Aorta (tissue), 5 donors: ENCODE measurements at places on chromosomes 11 and 22. TPM values are rescaled to one million over a fixed set of nuclear protein-coding genes. Genes with fewer than 3 reads are reported as not detected.

- DNase-seq = no peak
- H3K27ac ChIP-seq = no peak overlapping the region
- H3K36me3 ChIP-seq = no peaks in the 10 kb centered on the region
Observed at GRCh38 chr11:73461964-73462363, 85.8 kb downstream of the RELT start.

DNA sequence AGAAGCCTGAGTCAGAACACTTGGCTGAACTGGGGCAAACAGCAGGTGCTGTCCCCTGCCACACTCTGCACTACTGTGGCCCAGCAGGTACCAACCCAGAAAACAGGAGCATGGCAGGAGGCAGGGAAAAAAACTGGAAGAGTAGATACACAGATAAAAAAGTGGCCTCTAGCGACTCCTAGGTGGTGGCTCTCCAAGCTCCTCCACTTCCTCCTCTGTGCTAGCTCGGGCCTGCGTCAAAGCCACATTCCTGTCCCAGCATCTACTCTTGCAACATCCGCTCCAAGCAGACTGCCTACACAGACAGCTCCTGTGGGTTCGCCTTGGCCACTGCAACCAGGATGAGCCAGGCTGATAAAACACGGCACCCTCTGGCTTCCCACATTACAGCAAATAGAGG is 6.9 kb downstream of the OR8B12 start:
- peaks cover 2% of the 10 kb centered on the region for H3K27me3 ChIP-seq
- H3K36me3 ChIP-seq = no peaks in the 10 kb centered on the region
- no peak overlapping the region for H3K27ac ChIP-seq
- DNase-seq = peak; percentile 78
- no peak overlapping the region for H3K4me3 ChIP-seq

The JAML gene
- total RNA-seq = 29.5 TPM

GRCh38 chr22:16824716-16825687 is at the start of gene XKR3:
Gene XKR3, minus strand, starts transcription at chr22:16825411. Its CDS starts 17,338 bp downstream, at chr22:16808073.
- peak within 1 kb of the TSS; percentile 35 for H3K4me3 ChIP-seq
- H3K36me3 ChIP-seq = no peaks in the 10 kb centered on the region
- H3K4me1 ChIP-seq = no peaks in the 10 kb centered on the region
- no peak for DNase-seq
- no peak within 1 kb of the TSS for H3K27ac ChIP-seq

- no peaks in the 10 kb centered on the region for H3K27me3 ChIP-seq
- no peak overlapping the region for H3K4me3 ChIP-seq
- no peaks in the 10 kb centered on the region for H3K36me3 ChIP-seq
- no peaks in the 10 kb centered on the region for H3K4me1 ChIP-seq
Observed at GRCh38 chr22:44151676-44152075, 29.0 kb upstream of the PARVG start.

GRCh38 chr11:19576054-19576453 is 136.6 kb upstream of the NAV2 start:
- peaks cover 17% of the 10 kb centered on the region for H3K4me1 ChIP-seq
- H3K27ac ChIP-seq = peak overlapping the region; percentile 48
- no peak overlapping the region for H3K4me3 ChIP-seq

DNA sequence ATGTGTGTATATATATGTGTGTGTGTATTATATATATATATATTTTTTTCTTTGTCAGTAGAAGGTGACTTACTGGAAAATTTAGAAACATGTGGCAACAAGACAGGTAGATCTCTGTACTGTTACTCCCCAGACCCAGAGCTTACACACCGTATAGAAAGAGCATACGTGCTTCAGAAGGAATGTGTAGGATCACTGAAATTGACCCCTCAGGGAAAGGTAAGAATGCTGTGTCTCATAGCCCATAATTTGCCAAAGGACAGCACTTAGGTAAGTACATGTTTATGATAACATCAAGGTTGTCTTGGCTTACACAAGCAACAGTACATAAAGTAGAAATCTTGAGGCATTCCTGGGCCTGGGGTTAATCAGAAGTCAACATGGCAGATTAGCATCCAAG is 54.2 kb upstream of the PDE3B start:
- no peak for DNase-seq
- no peaks in the 10 kb centered on the region for H3K27me3 ChIP-seq
- no peak overlapping the region for H3K4me3 ChIP-seq
- H3K4me1 ChIP-seq = no peaks in the 10 kb centered on the region

The EHBP1L1 gene
- 266 TPM for total RNA-seq

DNA sequence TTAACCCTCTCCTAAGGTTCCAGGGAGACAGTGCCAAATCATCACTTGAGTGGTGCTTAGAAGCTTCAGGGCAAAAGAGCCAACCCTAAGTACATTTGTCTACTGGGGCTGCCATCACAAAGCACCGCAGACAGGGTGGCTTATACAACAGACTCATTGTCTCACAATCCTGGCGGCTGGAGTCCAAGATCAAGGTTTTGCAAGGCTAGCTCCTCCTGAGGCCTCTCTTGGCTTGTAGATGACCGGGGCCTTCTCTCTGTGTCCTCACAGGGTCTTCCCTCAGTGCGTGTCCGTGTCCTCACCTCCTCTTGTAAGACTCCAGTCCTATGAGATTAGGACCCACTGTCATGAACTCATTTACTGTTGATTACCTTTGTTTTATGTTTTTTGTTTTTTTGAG is 34.1 kb upstream of the CD81 start:
- DNase-seq = no peak
- H3K36me3 ChIP-seq = no peaks in the 10 kb centered on the region
- H3K4me1 ChIP-seq = no peaks in the 10 kb centered on the region
- H3K27ac ChIP-seq = no peak overlapping the region
- H3K4me3 ChIP-seq = no peak overlapping the region

The MAML2 gene
- total RNA-seq = 27.5 TPM

The PANX2 gene
- 0.62 TPM for total RNA-seq

DNA sequence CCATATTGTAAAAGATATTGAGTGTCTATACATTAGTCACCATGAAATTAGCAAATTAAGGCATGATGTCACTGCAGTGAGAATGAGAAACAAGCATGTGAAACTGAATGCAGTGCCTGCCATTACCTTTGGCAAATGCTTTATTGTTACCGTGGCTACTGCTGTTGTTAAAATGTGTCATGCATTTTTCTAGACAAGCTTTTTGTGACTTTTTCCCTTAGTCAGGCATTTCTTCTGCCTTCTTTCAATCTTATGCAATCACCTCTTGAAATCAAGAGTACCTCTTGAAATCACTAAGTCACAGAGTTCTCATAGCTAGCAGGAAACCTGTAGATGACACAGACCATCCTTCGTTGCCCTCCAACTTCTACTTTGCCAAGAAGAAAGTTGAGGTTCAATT is 461.7 kb upstream of the TENM4 start:
- no peaks in the 10 kb centered on the region for H3K4me1 ChIP-seq
- no peak overlapping the region for H3K4me3 ChIP-seq
- H3K36me3 ChIP-seq = no peaks in the 10 kb centered on the region
- no peak overlapping the region for H3K27ac ChIP-seq
- DNase-seq = no peak
- no peaks in the 10 kb centered on the region for H3K27me3 ChIP-seq

GRCh38 chr11:130647371-130647770 is 198.9 kb downstream of the ADAMTS15 start:
- DNase-seq = no peak
- no peaks in the 10 kb centered on the region for H3K36me3 ChIP-seq
- H3K27me3 ChIP-seq = no peaks in the 10 kb centered on the region

GRCh38 chr11:61524963-61525587 is 16.5 kb downstream of the LRRC10B start:
- H3K36me3 ChIP-seq = no peaks in the 10 kb centered on the region
- no peaks in the 10 kb centered on the region for H3K27me3 ChIP-seq
- H3K27ac ChIP-seq = no peak overlapping the region

- peaks cover 2% of the 10 kb centered on the region for H3K36me3 ChIP-seq
- H3K4me3 ChIP-seq = no peak overlapping the region
- no peaks in the 10 kb centered on the region for H3K4me1 ChIP-seq
- no peaks in the 10 kb centered on the region for H3K27me3 ChIP-seq
- no peak overlapping the region for H3K27ac ChIP-seq
Observed at GRCh38 chr11:69647761-69648497, 7.0 kb downstream of the CCND1 start.

The OR51B2 gene
- not detected for total RNA-seq

GRCh38 chr22:42367980-42368378 is 64.2 kb downstream of the NFAM1 start:
- H3K36me3 ChIP-seq = no peaks in the 10 kb centered on the region
- no peaks in the 10 kb centered on the region for H3K4me1 ChIP-seq
- H3K27me3 ChIP-seq = no peaks in the 10 kb centered on the region
- H3K27ac ChIP-seq = no peak overlapping the region
- peak overlapping the region; percentile 49 for H3K4me3 ChIP-seq

- H3K36me3 ChIP-seq = no peaks in the 10 kb centered on the region
- peak; percentile 45 for DNase-seq
- no peaks in the 10 kb centered on the region for H3K27me3 ChIP-seq
Observed at GRCh38 chr11:1746956-1747752, 3.2 kb downstream of the IFITM10 start.

GRCh38 chr22:28381429-28382167 is 298.0 kb downstream of the TTC28 start:
- H3K4me3 ChIP-seq = no peak overlapping the region
- no peak for DNase-seq
- H3K4me1 ChIP-seq = no peaks in the 10 kb centered on the region
- H3K36me3 ChIP-seq = no peaks in the 10 kb centered on the region
- no peaks in the 10 kb centered on the region for H3K27me3 ChIP-seq

- peak overlapping the region; percentile 16 for H3K27ac ChIP-seq
- H3K36me3 ChIP-seq = no peaks in the 10 kb centered on the region
- no peak overlapping the region for H3K4me3 ChIP-seq
Observed at GRCh38 chr11:34308913-34309585, 48.8 kb downstream of the ABTB2 start.

DNA sequence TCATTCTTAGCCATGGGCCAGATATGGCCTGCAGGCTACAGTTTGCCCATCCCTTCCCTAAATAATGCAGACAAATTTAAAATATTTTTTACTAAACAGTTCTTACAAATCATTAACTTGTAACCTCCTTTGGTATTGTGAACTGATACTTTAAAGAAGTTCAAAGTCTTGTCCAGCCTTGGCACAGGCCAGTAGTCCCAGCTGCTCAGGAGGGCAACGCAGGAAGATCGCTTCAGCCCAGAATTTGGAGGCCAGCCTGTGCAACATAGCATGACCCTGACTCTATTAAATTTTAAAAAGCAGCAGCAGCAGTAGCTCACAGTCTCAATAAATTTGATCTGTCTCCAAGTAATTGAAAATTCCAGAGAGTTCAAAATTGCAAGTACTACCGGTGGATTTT is 83.7 kb upstream of the ARHGAP32 start:
- no peak overlapping the region for H3K4me3 ChIP-seq
- H3K36me3 ChIP-seq = no peaks in the 10 kb centered on the region
- DNase-seq = no peak

GRCh38 chr11:38046571-38047135 is 1448.6 kb upstream of the RAG2 start:
- H3K4me1 ChIP-seq = no peaks in the 10 kb centered on the region
- H3K27ac ChIP-seq = no peak overlapping the region
- no peak for DNase-seq
- H3K36me3 ChIP-seq = no peaks in the 10 kb centered on the region
- H3K27me3 ChIP-seq = peaks cover 2% of the 10 kb centered on the region

- H3K36me3 ChIP-seq = no peaks in the 10 kb centered on the region
- H3K27ac ChIP-seq = no peak overlapping the region
- no peak overlapping the region for H3K4me3 ChIP-seq
- no peaks in the 10 kb centered on the region for H3K4me1 ChIP-seq
- no peak for DNase-seq
- H3K27me3 ChIP-seq = no peaks in the 10 kb centered on the region
Observed at GRCh38 chr11:78906566-78906965, 331.9 kb upstream of the NARS2 start.

The RFPL3 gene
- total RNA-seq = not detected

- DNase-seq = no peak
- H3K4me3 ChIP-seq = no peak overlapping the region
- no peaks in the 10 kb centered on the region for H3K4me1 ChIP-seq
- H3K36me3 ChIP-seq = no peaks in the 10 kb centered on the region
- no peak overlapping the region for H3K27ac ChIP-seq
Observed at GRCh38 chr11:111624608-111625007, 22.4 kb downstream of the SIK2 start.

The OR4A5 gene
- total RNA-seq = not detected

GRCh38 chr11:96397863-96398262 is 8.1 kb downstream of the JRKL start:
- no peaks in the 10 kb centered on the region for H3K27me3 ChIP-seq
- no peak overlapping the region for H3K27ac ChIP-seq
- no peak overlapping the region for H3K4me3 ChIP-seq
- no peak for DNase-seq

DNA sequence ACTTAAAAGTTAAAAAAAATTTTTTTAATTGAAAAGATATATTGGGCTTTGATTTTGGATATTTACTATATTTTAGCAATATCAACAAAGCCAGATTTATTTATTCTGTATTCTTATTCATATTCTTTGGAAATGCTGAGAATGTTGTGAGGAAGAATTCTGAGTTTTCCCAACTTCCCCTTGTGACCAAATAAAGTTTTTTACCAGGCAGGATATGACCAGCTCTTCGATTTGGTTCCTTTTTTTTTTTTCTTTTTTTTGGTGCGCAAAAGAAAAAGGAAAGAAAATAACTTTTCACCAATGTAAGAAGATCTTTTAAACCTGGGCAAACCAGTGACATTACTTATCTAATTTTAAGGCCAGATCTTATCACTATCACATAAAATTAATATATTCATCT is 12.9 kb downstream of the TCP11L1 start:
- DNase-seq = no peak
- H3K36me3 ChIP-seq = no peaks in the 10 kb centered on the region
- no peak overlapping the region for H3K27ac ChIP-seq
- H3K4me1 ChIP-seq = no peaks in the 10 kb centered on the region

- no peaks in the 10 kb centered on the region for H3K27me3 ChIP-seq
- DNase-seq = no peak
- H3K36me3 ChIP-seq = no peaks in the 10 kb centered on the region
- no peak overlapping the region for H3K4me3 ChIP-seq
Observed at GRCh38 chr11:68685656-68686380, 1.5 kb downstream of the GAL start.

DNA sequence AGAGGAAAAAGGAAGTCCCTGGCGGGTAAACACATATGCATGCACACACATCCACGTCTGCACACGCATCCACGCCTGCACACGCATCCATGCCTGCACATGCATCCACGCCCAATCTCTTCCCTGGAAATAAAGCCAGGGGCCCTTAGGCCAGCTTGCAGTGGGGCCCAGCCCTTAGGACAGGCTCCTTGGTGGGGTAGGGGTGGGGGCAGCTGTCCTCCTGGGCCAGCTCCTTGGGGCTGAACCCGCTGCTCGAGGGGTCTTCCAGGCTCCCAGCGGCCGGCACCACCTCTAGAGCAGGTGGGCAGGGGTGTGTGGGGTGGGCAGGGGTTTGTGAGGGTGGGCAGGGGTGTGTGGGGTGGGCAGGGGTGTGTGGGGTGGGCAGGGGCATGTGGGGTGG is 1.9 kb downstream of the C11orf21 start:
- H3K27ac ChIP-seq = no peak overlapping the region
- no peaks in the 10 kb centered on the region for H3K27me3 ChIP-seq
- H3K36me3 ChIP-seq = no peaks in the 10 kb centered on the region
- no peak overlapping the region for H3K4me3 ChIP-seq
- no peaks in the 10 kb centered on the region for H3K4me1 ChIP-seq
